ENCODE measurements at places on chromosomes 1 and 21. TPM values are rescaled to one million over a fixed set of nuclear protein-coding genes. Genes with fewer than 3 reads are reported as not detected.

The CDC42 gene
- 166 TPM for total RNA-seq

The NUDT4B gene
- 6.1 TPM for total RNA-seq

The LMOD1 gene
- 87.6 TPM for total RNA-seq

The LORICRIN gene
- not detected for total RNA-seq

The TEDDM1 gene
- not detected for total RNA-seq

The ADAMTS4 gene
- 28.8 TPM for total RNA-seq

The HSPA6 gene
- total RNA-seq: 6.7 TPM

The CHI3L1 gene
- 18.8 TPM for total RNA-seq

The C4BPA gene
- not detected for total RNA-seq

The SLC2A5 gene
- total RNA-seq: 1.9 TPM

The GFI1 gene
- total RNA-seq: 1.3 TPM

The FCRL4 gene
- not detected for total RNA-seq

The GPR52 gene
- 2.2 TPM for total RNA-seq

The S100A8 gene
- total RNA-seq: 14.2 TPM

The OR2T2 gene
- not detected for total RNA-seq

The CPTP gene
- 12.0 TPM for total RNA-seq

The RABIF gene
- 2.9 TPM for total RNA-seq

The TAL1 gene
- 3.1 TPM for total RNA-seq

The CACHD1 gene
- 9.6 TPM for total RNA-seq

The THEM5 gene
- not detected for total RNA-seq

The CFAP74 gene
- not detected for total RNA-seq

The KCNA2 gene
- 16.7 TPM for total RNA-seq

The SHISA4 gene
- total RNA-seq: 67.5 TPM

The TEKT2 gene
- not detected for total RNA-seq
